Hypothalamus (tissue), 51 donors: ENCODE measurements at places on chromosomes 13 and 19.

- peak; percentile 62 for DNase-seq
Measured at GRCh38 chr19:38095411-38096308, 128.4 kb downstream of the DPF1 start.

DNA sequence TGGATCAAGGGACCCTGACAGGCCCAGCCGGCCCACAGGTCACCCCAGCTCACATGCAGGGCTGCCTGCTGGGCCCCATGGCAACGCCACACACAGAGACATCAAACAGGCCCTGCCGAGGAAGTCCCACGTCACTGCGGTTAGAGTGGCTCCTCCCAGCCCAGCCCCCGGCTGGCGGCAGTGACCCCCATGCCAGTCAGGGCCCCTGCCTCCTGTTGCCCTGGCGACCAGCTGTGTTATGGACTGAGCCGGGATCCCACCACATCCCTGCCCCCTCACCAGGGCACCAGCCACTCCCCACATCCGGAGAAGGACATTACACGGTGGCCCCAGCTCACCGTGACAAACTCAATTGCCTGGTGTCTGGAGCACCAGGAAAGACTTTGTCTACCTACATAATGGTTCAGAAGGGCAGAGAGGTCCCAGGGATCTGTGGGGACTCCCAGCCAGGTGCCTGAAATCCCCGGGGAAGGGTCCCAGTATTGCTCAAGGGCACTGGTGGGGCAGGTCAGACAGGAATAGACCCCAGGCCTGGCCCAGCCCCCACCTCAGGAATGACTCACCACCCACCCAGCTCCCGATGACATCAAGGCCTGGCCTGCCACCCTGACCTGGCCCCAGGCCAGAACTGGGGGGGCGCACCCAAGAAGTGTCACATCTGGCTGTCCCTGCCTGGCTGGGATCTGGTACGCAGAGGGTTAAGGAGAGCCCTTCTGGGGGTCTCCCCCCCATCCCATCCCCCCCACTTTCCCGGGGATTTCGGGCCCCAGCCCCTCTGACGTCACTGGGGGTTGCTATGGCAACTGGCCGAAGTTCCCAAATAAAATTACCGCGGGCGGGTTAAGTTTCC lies 30.2 kb upstream of the NANOS3 start:
- DNase-seq: peak; percentile 63

GRCh38 chr13:32212421-32212820 lies 102.7 kb downstream of the ZAR1L start:
- DNase-seq: no peak

DNA sequence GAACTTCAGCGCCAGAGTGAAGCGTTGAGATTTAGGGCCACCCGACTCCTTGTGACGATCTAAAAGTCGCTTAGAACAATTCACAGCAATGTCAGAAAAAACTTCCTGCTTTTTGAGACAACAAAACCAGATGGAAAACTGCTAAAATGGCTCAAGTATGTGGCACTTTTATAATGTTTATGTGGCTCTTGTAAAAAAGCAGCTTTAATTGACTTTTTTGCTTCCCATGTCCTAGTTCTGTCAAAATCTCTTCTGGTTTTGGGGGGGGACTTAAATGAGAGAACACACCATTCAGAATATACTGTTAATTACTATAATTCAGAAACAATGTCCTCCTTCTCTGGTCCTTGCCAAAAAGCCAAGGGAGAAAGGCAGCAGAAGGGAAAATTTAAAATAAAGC lies 154.7 kb upstream of the LSM14A start:
- DNase-seq: no peak

GRCh38 chr19:14006766-14007562 lies 844 bp upstream of the RFX1 start:
- peak; percentile 93 for DNase-seq

GRCh38 chr19:16625163-16625958 lies 2.6 kb downstream of the MED26 start:
- no peak for DNase-seq

- no peak for DNase-seq
Measured at GRCh38 chr19:56253737-56254136, 18.8 kb upstream of the EDDM13 start.

GRCh38 chr19:41928754-41929535 lies 696 bp upstream of the ERFL start:
- no peak for DNase-seq

DNA sequence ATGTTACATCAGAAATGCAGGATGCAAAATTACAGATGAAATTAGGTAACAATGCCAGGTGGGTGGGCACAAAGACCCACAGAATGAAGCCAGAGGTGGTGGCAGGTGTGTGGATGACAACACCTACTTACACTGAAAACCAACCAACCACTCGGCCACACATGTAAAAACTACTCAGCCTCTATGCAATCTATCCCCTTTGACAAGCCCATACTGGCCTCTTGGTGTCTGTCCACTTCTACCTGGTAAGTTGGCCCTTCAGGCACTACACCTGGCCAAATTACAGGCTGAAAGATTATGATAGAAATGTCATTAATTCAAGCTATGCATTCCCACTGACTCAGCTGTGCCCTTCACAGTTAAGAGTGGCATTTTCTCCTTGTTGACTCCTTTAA lies 50.0 kb downstream of the BRD4 start:
- DNase-seq: no peak

DNA sequence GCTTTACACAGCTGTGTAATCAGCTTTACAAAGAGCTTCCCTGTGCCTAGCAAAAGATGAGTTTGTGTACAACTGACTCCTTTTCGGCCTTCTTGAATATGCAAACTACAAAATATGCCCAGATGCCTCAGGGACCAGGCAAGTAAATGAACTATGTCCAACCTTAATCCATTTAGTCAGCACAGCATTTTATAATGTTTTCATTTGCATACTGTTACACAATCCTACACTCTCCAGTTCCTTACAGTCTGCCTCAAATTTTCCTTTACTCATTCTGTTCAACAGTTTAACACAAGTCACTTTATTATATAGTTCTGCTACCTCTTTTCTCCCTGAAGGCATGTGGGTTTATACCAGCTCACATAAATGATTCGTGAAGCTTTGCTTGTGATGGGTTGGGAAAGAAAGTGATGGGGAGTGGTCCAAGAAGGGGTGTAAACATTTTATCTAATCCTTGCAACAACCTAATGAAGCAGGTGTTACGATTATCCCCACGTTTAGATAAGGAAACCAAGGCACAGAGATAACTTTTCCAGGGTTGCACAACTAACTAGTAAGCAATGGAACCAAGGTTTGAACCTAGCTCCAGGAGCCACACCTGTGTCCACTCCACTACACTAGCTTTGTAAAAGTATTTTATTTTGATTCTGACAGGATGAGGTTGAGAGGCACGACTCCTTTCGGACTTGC lies 3.3 kb upstream of the USP12 start:
- no peak for DNase-seq

- no peak for DNase-seq
Measured at GRCh38 chr19:55491546-55492360, 3.5 kb downstream of the SSC5D start.

- DNase-seq: no peak
Measured at GRCh38 chr13:48862572-48862971, 113.1 kb upstream of the FNDC3A start.

GRCh38 chr13:30418075-30418716 lies 4.1 kb upstream of the UBE2L5 start:
- DNase-seq: no peak

- no peak for DNase-seq
Measured at GRCh38 chr13:25836574-25837336, 215.1 kb downstream of the SHISA2 start.

DNA sequence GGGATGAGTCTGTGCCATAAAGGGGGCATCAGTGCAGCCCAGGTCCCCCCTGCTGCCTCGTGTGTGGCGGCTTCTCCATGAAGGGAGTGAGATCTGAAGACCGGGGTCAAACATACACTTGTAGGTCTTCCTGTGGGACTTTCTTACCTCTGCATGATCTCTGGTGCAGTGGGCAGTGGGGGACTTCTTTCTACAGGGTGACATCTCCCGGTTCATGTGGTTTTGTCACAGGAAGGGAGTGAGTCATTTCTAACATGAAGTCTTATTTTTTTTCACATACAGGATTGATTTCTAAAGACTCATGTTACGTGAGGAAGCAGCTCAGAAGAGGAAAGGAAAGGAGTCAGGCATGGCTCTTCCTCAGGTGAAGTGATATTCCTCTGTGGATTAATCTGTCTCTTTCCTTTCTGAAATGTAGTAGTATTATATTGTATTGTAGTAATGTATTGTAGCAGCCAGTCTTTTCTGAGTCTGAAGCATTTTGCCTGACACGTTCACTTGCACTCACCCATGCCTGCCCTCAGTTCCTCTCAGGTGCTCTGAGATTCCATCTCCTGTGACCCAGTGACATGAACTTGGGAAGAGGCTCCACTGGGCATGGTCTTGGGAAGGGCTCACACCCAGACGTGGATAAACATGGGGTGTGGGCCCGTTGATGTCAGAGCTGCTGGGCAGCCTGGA lies 15.7 kb downstream of the ZNF808 start:
- no peak for DNase-seq

DNA sequence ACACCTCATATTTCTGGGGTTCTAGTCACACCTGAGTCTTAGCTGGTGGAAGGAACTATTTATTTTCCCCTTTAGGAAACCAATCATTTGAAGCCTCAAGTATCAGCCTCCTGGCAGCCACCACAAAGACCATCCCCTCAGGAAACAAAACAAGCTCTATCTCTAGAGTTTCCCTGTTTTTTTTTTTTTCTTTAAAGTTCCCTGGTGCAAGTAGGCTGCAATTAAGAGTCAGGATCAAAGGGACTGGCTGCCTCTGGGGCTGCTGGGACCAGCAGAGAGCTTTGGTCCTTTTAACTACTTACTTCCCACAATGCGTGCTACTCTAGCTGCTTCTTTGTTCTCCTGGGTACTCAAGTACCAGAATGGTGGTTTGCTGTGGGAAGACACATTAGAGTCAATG lies 11.4 kb downstream of the MBNL2 start:
- DNase-seq: no peak

GRCh38 chr19:20079476-20079875 lies 1.7 kb downstream of the ZNF90 start:
- DNase-seq: no peak

DNA sequence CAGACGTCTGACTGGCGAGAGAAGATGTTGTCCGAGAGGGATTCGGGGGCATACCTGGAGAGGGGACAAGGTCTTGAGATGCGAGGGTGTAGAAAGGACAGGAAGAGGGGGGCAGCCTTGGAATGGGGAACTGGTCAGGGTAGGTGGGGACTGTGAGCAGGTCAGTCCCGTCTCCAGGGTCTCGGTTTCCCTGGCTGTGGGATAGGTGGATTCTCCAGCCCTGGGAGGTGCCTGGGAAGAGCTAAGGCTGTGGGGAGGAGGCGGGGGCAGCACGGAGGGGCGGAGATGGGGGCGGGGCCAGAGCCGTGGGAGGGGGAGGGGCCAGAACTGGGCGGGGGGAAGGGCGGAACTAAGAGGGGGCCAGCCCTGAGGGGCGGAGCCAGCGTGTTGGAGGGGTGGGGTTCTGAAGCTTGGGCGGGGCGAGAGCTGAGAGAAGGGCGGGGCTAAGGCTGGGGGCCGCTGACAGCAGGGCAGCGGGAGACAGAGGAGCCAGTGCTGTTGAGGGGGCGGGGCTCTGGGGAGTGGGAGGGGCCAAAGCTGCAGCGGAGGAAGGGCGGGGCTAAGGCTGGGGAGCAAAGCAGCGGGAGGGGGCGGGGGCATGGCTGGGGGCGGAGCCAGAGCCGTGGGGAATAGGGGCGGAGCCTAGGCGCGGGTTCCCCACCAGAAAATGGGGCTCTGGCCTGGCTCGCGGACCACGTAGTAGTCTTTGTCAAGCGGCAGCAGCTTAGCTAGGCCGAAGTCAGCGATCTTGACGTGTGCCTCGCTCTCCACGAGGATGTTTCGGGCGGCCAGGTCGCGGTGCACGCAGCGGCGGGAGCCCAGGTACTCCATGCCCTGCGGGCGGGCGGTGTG lies 9.5 kb upstream of the INSL3 start:
- peak; percentile 80 for DNase-seq
